Pancreas (tissue), 10 donors: ENCODE measurements at places on chromosomes 16 and 17. TPM values are rescaled to one million over a fixed set of nuclear protein-coding genes. Genes with fewer than 3 reads are reported as not detected.
A peak's percentile ranks its signal among the peaks of the same experiment; 100 is the strongest.

GRCh38 chr17:19264681-19265080 lies 27.5 kb downstream of the EPN2 start:
- H3K4me1 ChIP-seq, result peaks cover 12% of the 10 kb centered on the region
- H3K4me3 ChIP-seq, result no peak overlapping the region
- DNase-seq, result no peak
- no peaks in the 10 kb centered on the region for H3K36me3 ChIP-seq

DNA sequence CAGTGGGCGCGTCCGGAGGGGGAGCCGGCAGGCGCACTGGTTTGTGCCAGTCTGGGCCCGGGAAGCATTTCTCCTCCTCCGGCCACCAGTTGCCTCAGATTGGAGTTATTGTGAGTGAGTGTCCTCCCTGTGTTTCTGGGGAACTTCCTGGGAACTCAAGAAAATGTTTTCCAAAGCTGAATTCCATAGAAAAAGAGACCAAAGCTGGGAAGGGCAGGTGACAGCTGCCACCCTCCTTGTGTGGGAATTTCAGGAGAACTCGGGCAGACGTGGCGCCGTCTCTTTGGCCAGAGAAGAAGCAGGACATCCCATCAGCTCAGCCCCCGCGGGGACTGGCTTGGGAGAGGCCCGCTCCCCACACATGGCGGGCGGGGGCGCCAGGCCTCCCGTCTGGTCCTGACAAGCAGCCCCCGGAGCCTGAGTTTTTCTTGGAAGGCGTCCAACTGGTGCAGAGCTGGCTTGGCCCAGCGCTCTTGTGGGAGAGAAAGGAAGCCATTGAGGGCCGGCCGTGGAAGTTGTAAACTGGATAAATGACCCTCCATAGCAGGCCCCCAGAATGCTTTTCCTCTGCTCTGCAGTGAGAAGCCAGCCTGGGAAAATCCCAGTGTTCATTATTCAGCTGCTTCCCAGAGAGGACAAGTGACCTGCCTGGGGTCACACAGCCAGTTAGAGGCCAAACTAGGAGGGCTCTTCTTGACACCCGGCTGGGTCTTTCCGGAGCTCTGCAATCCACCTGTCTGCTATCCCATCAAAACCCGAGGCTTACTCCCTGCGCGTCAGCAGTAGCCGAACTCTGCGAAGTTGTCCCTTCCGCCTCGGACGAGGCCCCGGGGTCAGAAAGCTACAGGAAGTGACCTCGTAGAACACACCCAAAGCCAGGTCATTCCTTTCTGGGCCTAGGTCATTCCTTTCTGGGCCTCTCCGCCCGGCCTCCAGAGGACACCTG lies 39.2 kb upstream of the GSE1 start:
- peaks cover 38% of the 10 kb centered on the region for H3K4me1 ChIP-seq
- H3K36me3 ChIP-seq, result no peaks in the 10 kb centered on the region
- peak overlapping the region; percentile 42 for H3K27ac ChIP-seq
- no peaks in the 10 kb centered on the region for H3K27me3 ChIP-seq
- DNase-seq, result peak; percentile 87

Gene KRT24
- total RNA-seq, result not detected

GRCh38 chr17:1160591-1161390 lies 19.0 kb downstream of the ABR start:
- H3K27ac ChIP-seq, result no peak overlapping the region
- H3K4me3 ChIP-seq, result no peak overlapping the region
- no peak for DNase-seq
- H3K27me3 ChIP-seq, result no peaks in the 10 kb centered on the region
- no peaks in the 10 kb centered on the region for H3K4me1 ChIP-seq
- H3K36me3 ChIP-seq, result no peaks in the 10 kb centered on the region

- H3K27ac ChIP-seq, result no peak overlapping the region
- H3K27me3 ChIP-seq, result no peaks in the 10 kb centered on the region
- H3K4me3 ChIP-seq, result no peak overlapping the region
- DNase-seq, result no peak
- H3K4me1 ChIP-seq, result no peaks in the 10 kb centered on the region
These were observed 25.9 kb downstream of the AP2B1 start for GRCh38 chr17:35612924-35613521.

DNA sequence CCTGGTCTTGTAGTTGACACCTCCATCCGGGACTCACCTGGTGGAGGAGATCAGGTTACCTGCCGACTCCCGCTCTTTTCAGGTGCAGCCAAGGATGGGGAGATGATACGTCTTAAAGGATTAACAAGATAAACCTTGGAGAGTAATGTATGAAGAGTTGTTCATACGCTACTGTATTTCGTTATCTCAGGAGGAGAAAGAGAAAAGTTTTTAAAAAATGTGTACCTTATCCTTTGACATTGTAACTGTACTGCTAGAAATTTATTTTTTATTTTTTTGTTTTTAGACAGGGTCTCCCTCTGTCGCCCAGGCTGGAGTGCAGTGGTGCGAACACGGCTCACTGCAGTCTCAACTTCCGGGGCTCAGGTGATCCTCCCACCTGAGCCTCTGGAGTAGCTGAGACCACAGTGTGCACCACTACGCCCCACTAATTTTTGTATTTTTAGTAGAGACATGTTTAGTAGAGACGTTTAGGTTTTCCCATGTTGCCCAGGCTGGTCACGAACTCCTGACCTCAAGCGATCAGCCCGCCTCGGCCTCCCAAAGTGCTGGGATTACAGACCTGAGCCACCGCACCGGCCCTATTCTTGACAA lies 764 bp upstream of the SMURF2 start:
- H3K4me3 ChIP-seq, result peak overlapping the region; percentile 75
- peak overlapping the region; percentile 91 for H3K27ac ChIP-seq
- H3K4me1 ChIP-seq, result peaks cover 10% of the 10 kb centered on the region

DNA sequence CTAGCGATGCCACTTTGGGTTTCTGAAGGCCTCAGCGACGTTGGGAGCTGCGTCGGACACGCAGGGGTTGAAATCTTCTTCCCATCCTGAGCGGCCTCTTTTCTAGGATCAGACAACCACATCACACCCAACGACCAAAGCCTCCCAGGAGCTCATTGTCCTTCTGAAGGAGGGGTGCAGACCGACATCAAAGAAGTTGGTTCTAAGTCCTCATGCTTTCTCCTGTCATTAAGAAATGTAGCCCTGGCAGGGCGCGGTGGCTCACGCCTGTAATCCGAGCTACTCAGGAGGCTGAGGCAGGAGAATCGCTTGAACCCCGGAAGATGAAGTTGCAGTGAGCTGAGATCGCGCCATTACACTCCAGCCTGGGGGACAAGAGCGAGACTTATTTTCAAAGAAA lies 1681.9 kb downstream of the TP53TG3F start:
- H3K36me3 ChIP-seq, result no peaks in the 10 kb centered on the region
- no peak overlapping the region for H3K4me3 ChIP-seq
- H3K27me3 ChIP-seq, result no peaks in the 10 kb centered on the region
- H3K4me1 ChIP-seq, result no peaks in the 10 kb centered on the region
- H3K27ac ChIP-seq, result no peak overlapping the region
- DNase-seq, result no peak

Gene GPR139
- not detected for total RNA-seq

DNA sequence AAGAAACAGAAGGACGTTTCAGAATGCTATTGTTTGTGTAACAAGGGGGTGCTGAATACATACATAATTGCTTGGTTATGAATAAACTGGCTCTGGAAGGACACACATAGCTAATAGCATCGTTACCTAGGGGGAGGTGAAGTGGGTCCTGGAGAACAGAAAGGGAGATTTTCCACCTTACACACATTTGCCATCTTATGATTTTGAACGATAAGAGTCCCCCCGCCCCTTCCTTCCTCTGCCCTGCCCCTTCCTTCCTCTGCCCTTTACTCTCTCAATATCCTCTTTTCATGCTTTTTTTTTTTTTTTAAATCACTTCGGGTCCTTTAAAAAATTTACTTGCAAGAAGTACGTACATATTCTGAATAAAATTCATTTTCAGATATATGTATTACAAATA lies 902 bp upstream of the DHRS7B start:
- H3K27ac ChIP-seq, result no peak overlapping the region
- DNase-seq, result no peak
- H3K4me1 ChIP-seq, result peaks cover 6% of the 10 kb centered on the region
- H3K36me3 ChIP-seq, result no peaks in the 10 kb centered on the region
- H3K27me3 ChIP-seq, result no peaks in the 10 kb centered on the region

Gene CCDC144A
- total RNA-seq, result 2.3 TPM

DNA sequence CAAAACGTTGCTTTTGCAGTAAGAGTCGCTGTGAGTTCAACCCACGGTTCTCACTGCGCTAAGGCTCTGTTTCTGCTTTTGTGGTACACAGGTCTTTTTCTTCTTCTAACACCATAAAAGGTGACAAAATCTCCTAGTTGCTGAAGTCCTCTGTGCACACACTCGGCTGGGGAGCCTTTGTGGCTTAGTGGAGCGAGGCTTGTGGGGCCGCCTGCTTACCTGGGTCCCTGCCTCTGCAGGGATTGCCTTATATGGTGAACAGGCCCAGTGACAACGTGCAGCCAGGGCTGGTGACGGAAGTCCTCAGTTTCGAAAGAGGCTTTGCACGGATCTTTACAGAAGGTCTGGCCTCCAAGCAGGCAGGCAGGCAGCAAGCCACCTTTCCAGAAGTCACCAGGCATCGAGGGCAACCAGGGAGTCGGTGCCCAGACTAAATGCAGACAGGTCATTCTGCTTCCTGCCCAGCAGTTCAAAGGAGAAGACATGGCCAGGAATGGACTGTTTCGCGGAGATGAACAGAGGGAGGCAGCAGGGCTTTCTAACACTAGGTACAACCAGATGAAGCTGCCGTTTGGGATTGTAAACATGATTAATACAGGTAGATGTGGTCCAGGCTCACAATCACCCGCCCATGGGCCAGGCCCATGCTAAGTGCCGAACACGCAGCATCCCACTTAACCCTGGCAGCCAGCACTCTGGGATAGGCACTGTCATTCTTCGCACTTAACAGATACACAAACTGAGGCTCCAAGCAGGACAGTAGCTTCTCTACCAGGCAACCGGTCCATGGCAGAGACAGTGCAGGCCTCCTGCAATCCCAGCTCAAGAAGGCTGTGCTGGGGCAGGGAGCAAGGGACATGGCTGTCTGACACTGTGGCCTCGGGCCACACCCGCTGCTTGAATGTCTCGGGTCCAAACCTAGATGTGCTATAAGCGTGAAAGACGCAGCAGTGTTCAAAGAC lies 10.7 kb upstream of the MEAK7 start:
- no peaks in the 10 kb centered on the region for H3K27me3 ChIP-seq
- H3K4me3 ChIP-seq, result no peak overlapping the region
- no peaks in the 10 kb centered on the region for H3K4me1 ChIP-seq
- no peak overlapping the region for H3K27ac ChIP-seq
